ENCODE measurements at places on chromosomes 6 and 20. TPM values are rescaled to one million over a fixed set of nuclear protein-coding genes. Genes with fewer than 3 reads are reported as not detected.

MAS1 gene
- under 0.01 TPM for total RNA-seq

GDAP1L1 gene
- total RNA-seq = 0.90 TPM

ITPA gene
- total RNA-seq = 26.2 TPM

METTL24 gene
- 0.09 TPM for total RNA-seq

ZSCAN26 gene
- 20.8 TPM for total RNA-seq

OXT gene
- not detected for total RNA-seq

VGLL2 gene
- not detected for total RNA-seq

PNLDC1 gene
- total RNA-seq = not detected

TREML1 gene
- not detected for total RNA-seq

NMBR gene
- not detected for total RNA-seq

NEURL2 gene
- 6.8 TPM for total RNA-seq

PRL gene
- not detected for total RNA-seq

IPCEF1 gene
- total RNA-seq = 1.3 TPM

DEFB132 gene
- total RNA-seq = not detected

ZNF831 gene
- 0.98 TPM for total RNA-seq

PBX2 gene
- 6.5 TPM for total RNA-seq

GUCA1A gene
- total RNA-seq = not detected

RAB44 gene
- total RNA-seq = not detected

MEP1A gene
- not detected for total RNA-seq

SAPCD1 gene
- 0.90 TPM for total RNA-seq

TOX2 gene
- 5.2 TPM for total RNA-seq

VSX1 gene
- total RNA-seq = not detected

CST9 gene
- total RNA-seq = not detected

HLA-F gene
- 1.1 TPM for total RNA-seq

CASS4 gene
- total RNA-seq = 0.49 TPM

TMEM170B gene
- 1.4 TPM for total RNA-seq

GPX5 gene
- not detected for total RNA-seq

BNIP5 gene
- total RNA-seq = not detected

RSPO4 gene
- not detected for total RNA-seq

TSBP1 gene
- not detected for total RNA-seq

MUCL3 gene
- under 0.01 TPM for total RNA-seq

KCNG1 gene
- total RNA-seq = 3.0 TPM
